Osteocyte (in vitro differentiated cells): ENCODE measurements at places on chromosomes 1 and 21. TPM values are rescaled to one million over a fixed set of nuclear protein-coding genes. Genes with fewer than 3 reads are reported as not detected.

- DNase-seq: no peak
Observed at GRCh38 chr1:207565546-207566468, 69.8 kb downstream of the CR1 start.

DNA sequence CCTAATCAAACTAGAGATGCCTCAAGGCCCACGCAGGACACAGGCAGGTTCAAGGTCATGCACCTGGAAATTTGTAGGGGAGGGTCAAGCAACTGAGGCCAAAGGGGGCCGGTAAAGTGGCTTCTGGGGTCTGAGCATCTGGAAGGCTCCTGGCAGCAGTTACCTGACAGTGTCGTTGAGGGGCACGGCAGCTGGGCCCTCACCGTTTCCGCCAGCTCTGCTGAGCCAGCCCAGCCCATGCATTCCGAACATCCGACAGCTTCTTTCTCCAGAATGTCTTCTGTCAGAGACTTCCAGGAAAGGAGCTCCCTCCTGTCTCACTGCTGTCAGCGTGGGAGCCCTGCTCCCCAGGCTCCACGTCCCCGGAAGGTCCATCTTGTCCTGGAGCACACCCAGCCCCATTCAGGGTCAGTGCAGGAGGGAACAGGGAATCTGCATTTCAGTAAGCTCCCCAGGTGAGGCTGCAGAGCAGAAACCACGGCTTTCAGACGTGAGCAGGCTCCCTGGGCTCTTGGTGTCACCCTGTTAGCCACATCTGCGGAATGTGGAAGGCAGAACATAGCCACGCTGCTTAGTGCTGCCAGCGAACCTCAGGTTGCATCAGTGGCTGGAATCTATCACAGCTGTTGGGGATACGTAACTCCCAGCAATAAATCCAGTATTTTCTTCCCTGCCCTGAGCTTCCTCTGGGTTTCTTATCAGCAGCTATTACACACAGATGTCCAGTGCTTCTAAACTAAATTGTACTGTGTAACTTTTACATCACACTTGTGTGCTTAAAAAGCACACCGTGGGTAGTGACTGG is 36.3 kb upstream of the FAM3B start:
- no peak for DNase-seq

AQP10 gene
- total RNA-seq: not detected in 2 replicates

DNA sequence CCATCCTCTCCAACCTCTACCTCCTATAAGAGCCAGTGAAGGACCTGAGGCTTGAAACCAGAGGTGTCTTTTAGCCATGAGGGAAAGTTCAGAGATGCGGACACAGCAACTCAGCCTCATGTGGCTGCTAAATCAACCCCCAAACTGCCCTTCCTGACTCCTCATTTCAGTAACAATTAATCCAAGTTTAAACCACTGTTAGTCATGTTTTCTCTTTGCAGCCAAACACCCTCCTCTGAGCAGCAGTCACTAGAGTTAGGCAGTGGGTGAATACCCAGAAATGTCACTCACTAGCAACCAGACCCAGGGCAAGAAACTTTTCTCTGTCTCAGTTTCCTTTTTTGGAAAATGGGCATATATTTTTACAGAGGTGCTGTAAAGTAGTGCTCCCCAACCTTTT is 71.2 kb downstream of the KCNJ15 start:
- DNase-seq: no peak

DNA sequence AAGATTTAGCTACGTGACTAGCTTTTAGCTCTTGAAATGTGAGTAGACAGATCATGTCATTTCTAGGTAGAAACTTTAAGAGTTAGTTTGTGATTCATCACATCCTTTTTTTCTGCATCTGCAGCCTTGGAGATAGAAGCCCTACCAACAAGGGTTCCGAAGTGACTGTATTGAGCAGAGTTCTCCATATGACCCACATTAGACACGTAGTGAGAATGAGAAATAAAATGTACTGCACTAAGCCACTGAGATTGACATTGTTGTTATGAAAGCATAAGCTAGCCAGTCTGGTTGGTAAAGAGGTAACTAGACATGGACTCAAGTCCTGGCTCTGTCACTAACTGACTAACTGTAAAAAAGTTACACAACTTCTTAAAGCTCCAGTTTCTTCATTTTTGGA is 296.1 kb downstream of the PDE4B start:
- no peak for DNase-seq

DNA sequence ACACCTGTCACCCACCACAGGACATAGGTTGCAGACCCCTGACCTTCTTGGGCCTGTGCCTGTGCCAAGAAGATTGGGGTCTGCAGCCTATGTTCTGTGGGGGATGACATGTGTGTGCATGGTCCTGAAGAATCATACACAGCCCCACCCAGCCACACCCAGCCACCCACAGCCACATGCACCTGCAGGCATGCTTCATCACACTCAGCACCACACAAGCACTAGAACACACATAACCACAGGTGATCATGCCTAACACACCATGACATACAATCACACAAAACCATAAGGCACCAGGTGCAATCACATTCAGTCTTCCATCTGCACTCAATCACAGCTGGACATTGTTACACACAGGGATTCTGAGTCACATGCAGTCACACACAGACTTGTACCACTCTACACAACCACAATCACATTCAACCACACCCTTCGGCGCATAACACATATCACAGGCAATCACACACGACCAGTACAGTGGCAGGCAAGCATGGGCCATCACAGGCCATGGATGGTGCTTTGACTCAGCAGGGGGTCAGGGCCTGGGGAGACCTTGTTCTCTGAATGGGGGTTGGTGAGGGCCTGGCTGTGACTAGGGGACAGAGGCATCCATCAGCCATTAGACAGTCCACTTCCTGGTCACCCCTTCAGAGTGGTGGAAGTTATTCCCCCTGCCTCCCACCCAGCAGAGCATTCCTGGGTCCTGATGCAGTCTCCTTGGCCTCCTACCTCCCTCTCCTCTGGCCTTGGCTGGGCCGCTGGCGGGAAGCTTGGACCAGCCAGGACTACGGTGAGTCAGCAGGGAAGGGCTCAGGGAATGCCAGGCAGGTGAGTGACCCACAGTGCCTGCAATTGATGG is 44.3 kb upstream of the EPS8L3 start:
- no peak for DNase-seq

DNA sequence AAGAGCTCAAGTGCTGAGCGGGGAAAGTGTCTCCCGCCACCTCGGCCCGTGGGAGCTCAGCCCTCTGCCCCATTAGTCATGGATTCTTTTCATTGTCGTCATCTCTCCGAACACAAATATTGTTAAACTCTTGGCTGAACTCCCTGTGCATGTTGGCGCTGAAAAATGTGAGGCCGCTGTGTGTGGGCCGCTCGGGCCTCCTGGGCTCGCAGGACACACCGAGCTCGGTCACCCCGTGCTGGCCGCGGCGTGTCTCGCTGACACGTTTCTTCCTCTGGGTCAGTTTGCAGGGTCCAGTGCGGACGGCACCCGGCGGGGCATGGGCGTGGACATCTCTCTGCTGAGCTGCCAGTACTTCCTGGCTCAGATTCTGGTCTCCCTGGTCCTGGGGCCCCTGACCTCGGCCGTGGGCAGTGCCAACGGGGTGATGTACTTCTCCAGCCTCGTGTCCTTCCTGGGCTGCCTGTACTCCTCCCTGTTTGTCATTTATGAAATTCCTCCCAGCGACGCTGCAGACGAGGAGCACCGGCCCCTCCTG is 25.6 kb downstream of the SLC45A1 start:
- peak; percentile 91 for DNase-seq

- DNase-seq: no peak
Observed at GRCh38 chr1:17692645-17693044, 62.5 kb upstream of the ACTL8 start.

- no peak for DNase-seq
Observed at GRCh38 chr1:179197690-179198297, 31.7 kb downstream of the ABL2 start.

DNA sequence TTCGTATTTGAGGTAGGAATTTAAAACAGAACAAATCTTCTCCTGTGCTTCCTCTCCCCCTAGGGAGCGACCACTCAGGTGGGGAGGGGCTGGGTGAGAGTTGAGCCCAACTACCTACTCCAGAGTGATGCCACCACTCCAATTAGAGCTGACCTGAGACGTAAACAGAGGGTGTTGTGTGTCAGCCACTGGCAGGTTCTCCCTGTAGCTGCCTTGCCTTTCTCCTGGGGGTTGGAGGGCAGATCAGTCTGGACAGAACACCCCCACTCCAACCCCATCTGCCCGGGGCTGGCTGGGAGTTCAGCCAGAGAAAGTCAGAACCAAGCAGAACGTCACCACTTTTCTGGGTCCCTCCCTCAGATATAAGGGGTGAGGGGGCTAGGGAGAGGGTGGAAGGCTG is 2.0 kb downstream of the HPDL start:
- no peak for DNase-seq

OR2T29 gene
- total RNA-seq: not detected in 2 replicates

KRTAP19-3 gene
- not detected in 2 replicates for total RNA-seq

DNA sequence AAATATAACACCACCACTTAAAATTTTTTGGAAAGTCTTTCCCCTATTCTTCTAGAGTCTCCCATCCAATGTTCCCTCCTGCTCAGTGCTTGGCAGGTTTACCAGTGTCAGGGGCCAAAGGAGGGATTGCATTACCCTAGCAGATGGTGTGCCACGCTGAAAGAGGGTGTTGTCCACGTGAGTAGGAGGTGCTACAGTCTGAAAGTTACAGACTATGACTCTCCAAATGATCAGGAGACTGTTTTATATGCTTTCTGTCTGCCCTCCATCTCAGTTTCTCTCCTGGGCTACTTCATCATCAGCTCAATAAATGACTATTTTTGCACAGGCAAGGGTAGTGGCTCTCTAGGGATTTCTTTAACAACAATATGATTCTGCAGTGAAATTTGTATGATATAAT is 31.3 kb upstream of the ANGPTL7 start:
- DNase-seq: no peak

DBT gene
- total RNA-seq: 13.0 and 15.7 TPM in 2 replicates

DNA sequence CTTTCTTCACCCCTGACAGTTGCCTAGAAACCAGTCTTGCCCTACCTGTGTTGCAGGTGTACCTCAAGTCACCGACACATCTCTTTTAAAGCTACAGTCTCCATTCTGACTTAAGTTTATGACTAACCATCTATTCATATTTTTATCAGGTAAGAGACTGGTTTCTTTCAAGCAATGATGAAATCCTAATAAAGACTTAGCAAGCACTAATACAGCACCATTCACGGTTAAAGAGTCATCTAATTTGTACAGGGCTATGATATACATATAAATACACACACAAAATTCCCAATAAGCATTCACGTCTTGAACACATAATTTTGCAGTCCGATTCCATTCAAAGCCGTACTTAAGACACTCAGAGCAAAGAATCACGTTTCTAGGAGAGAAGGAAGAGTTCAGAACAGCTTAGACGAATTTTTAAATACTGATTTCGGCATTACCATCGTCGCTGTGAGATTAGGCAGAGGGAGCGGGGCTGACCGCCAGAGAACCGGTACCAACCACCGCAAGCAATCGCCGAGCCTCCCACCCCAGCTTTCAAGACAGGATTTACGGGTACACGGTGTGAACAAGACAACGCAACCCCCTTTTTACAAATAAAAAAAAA is 943 bp downstream of the ERRFI1 start:
- no peak for DNase-seq

- no peak for DNase-seq
Observed at GRCh38 chr1:3159121-3159520, 90.1 kb downstream of the PRDM16 start.

MDM4 gene
- 70.8 and 77.3 TPM in 2 replicates for total RNA-seq

GRCh38 chr1:3515774-3516480 is 61.5 kb downstream of the ARHGEF16 start:
- peak; percentile 93 for DNase-seq

DNA sequence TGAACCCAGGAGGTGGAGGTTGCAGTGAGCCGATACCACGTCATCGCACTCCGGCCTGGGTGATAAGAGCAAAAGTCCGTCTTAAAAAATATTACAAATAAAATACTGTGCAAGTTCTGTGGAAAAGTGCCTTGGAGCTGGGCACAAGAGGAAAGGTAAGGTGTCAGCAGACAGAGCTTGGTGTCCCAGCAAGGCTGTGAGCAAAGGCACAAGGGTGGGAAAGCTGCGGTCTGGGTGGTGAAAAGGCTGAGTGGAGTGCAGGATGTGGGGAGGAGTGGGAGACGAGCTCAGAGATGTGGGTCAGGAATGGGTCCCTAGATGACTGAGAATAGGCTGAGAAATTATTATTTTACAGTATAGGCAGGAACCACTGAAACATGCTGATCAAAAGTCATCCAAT is 150.6 kb downstream of the RHOU start:
- peak; percentile 65 for DNase-seq

- peak; percentile 89 for DNase-seq
Observed at GRCh38 chr1:196608390-196609369, at the start of gene KCNT2. Gene KCNT2, minus strand, starts transcription at chr1:196608440. Its CDS starts 131 bp downstream, at chr1:196608309.

DNA sequence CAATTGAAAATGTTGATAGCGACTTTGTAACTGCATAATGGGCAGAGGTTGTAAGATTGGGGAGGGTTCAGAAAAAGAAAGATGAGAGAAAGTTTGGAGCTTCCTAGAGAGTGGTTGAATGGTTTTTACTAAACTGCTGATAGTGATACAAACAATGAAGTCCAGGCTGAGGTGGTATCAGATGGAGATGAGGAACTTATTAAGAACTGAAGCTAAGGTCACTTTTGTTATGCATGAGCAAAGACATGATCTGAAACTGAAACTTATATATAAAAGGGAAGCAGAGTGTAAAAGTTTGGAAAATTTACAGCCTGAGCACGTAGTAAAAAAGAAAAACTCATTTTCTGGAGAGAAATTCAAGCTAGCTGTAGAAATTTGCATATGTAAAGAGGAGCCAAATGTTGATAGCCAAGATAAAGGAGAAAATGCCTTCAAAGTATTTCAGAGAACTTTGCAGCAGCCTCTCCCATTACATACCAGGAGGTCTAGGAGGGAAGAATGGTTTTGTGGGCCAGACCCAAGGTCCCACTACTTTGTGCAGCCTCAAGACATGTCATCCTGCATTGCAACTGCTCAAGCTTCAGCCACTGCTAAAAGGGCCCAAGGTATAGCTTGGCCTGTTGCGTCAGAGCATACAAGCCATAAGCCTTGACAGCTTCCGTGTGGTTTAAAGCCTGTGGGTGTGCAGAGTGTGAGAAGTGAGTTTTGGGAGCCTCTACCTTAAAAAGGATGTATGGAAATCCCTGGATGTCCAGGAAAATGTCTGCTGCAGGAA is 843.9 kb downstream of the AMY1C start:
- no peak for DNase-seq

DNA sequence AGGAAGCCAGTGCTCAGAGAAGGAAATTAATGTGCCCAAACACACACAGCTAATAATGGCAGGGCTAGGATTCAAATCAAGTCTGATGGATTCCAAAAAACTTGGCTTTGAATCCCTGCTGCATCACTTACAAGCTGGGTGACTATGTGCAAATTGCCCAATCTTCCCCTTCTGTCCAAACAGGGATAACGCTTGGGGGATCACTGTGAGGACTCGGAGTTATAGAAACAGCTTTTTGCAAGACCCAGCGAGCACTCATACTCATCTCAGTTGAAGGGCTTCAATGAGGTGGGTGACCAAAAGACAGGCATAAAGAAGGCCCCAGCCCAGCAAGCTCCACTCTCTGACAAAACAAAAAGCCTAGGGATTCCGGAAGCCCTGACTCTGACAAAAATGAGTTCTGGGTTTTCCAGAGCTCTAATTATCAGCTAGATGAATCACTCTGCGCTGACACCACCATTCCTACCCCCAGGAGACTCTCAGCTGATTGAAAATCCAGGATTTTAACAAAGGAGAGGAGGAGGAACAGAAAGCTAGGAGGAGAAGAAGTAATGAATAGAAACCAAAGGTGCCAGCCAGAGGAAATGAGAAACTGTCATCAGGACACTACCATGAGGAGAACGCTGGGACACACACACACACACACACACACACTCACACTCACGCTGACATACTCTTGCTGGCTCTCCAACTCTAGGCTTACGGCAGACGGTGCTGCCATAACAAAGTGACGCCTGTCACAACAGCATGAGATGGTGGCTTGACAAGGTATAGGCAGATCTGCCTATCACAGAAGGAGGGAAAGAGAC is 1.6 kb upstream of the STK40 start:
- DNase-seq: no peak
